Fibroblast of the aortic adventitia (primary cell): ENCODE measurements at places on chromosomes 11 and 22. TPM values are rescaled to one million over a fixed set of nuclear protein-coding genes. Genes with fewer than 3 reads are reported as not detected.

Gene OR52H1
- total RNA-seq, result 0.41 and 0.81 TPM in 2 replicates

Gene OR56A1
- under 0.01 TPM in 1 of 2 replicates, not detected in the other for total RNA-seq

Gene OR52E8
- not detected in 2 replicates for total RNA-seq

Gene APLNR
- not detected in 2 replicates for total RNA-seq

Gene P4HA3
- 1.9 and 4.4 TPM in 2 replicates for total RNA-seq

DNA sequence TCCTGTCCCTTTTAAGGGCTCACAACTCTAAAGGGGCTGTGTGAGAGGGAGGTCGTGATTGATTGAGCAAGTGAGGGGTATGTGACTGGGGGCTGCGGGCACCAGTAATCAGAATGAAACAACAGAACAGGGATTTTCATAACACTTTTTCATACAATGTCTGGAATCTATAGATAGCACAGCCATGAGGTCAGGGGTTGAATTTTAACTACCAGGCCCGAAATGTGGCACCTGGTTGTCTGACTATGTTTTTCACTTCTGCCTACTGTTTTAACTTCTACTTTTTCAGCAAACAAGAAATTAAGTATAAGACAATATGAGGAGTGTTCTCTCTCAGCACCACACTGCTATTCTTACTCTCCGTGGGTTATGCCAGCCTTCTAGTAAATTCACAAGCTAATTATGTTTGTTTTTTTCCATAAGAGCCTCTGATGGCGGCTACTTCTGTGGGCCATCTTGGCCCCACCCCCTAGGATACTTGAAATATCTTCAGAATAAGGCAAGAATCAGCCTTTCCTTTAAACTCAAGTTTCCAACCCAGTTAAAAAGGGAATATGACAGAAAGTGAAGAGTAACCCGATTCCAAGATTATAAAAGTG, 552.8 kb upstream of the CHORDC1 start:
- no peak for DNase-seq

GRCh38 chr11:11978792-11979487, 29.5 kb downstream of the DKK3 start:
- DNase-seq, result peak; percentile 84

- DNase-seq, result no peak
Observed at GRCh38 chr11:46161201-46161600, 39.9 kb upstream of the PHF21A start.

DNA sequence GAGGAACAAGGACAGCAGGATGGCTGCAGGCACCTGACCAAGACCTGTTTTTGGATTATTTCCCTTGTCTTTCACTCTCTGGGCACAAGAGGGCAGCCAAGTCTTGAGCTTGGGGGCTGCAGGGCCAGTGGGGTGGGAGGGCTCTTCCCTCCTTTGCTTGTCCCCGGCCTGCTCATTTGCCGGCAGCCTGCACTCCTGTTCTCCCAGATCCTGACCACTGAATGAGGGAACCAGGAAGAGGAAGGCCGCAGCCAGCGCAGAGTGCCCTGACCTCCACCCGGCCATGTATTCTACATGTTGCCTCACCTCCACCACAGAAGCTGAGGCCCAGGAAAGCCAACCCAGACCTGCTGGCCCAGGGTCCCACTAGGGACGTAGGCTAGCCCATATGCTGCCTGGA, 15.5 kb upstream of the NNMT start:
- peak; percentile 94 for DNase-seq

DNA sequence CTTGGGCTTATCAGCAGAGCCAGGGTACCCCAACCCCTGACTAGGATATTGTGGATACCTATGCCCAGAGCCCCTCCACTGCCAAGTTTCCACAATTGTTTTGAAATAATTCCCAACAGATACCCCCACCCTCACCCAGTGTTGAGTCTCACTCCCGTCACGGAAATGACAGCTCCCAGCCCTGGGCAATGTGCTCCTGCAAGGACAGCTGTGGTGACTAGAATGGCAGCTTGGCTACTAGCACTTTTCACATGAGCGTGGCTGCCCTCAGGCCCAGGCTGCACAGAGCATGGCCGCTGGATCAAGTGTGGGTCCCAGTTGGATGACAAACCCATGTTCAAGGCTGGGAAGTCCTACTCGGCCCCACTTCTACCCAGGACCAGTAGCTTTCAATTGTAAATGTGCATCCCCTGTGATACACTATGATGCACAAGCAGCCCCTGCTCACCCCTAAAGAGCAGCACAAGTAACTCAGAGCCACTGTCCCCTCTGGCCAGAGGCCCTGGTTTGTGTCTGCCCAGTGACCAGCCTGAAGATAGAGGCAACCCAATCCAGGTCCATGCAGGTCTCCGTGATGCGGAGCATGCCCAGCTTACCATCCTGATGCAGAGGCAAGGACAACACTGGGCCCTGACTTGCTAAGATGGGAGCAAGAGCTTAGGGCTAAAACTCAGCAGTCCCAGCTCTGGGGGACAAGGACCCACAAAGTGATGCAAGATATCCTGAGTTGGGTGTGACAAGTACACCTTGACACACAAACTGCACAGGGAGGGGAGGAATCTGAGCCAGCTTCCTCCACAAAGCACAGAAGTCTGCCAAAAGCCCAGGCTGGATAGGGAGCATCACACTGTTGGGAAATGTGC, 13.2 kb downstream of the KCNQ1OT1 start:
- no peak for DNase-seq

GRCh38 chr11:11620173-11620920, 1.5 kb downstream of the GALNT18 start:
- DNase-seq, result peak; percentile 9

DNA sequence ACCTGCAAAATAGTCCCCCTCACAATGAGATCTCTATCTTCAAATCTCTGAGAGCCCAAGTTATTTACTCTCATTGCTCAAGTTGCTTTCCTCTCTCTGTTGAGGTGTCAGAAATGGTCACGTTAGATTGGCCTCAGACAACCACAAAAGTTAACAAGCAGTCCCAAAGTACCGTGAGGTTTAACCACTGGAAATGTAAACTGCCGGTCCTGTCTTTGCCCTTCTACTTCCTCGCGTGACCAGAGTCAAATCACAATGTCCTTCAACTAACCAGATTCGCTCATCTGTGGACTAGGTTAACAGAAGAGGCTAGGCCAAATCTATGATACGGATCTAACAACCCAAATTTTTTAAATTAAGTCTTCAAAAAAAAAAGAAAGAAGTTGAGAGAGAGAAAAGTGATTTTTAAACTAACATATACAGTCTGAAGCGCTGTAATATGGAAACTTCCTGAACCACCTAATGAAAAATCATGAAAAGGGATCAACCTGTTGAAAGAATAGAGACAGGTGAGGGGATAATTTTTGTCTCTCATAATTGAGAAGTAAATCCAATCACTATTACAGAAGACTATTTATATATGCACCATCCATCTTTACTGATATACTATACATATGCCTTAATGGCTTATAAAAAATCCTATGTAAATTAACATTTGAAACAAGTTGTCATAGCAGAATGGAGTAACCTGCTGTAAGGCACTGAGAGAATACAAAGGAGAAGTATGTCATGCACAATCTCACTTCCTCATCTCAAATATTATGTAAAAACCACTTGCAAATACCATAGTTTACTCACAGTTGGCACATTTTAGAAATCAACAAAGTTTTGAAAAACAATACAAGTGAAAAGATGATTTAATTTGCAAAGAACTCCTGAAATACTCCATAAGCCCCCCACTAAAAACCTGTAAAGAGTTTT, 3.3 kb upstream of the JAML start:
- DNase-seq, result no peak

DNA sequence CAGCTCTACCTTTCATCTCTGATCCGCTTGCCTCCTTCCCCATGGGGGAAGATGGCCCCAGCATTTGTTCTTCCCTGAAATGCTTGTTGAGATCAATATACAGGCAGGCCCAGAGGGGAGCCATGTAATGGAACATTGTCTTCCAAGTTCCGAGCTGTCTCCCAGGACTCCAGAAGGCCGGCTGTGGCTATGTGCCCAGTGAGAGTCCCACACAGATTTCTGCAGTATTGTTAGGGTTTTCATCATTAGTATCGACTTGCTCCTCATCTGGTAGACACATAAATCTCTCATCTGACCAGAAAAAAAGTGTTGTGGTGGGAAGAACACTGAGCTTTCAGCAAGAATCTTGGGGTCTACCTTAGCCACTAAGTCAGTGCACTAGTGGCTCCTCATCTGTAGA, 163.4 kb downstream of the TRIM29 start:
- DNase-seq, result no peak

GRCh38 chr22:26273011-26273675, 103.9 kb downstream of the SEZ6L start:
- DNase-seq, result no peak

DNA sequence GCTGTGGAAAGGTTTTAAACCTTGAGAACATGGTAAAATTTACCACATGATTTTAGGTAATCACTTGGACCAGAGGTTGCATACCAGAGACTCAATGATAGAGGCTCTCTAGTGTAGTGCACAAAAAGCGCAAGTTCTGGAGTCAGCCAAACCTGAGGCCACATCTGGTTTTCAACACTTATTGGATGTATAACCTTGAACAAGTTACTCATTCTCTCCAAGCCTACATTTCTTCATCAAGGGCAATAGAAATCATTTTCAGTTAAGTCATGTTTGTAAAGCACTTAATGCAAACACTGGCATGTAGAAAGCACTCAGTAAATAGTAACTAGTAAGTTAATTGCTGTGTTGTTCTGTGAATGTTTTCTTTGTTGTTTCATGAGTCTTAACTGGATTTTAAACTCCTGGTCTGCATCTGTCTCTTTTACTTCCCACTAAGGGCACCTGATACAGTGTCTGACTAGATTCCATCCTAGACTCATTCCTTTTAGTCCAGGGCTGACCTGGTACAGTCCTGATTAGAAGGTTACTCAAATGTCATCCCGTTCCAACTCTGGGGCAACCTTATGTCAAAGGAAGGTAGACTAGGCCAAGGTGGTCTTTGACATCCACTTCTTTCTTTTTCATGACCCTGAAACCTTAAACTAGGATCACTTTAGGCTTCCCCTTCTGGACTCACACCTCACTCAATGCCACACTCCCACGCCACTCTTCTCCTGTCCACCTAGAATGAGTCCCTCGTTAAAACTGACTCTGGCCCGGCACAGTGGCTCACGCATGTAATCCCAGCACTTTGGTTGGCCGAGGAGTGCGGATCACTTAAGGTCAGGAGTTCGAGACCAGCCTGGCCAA, 34.5 kb upstream of the EED start:
- DNase-seq, result peak; percentile 14

DNA sequence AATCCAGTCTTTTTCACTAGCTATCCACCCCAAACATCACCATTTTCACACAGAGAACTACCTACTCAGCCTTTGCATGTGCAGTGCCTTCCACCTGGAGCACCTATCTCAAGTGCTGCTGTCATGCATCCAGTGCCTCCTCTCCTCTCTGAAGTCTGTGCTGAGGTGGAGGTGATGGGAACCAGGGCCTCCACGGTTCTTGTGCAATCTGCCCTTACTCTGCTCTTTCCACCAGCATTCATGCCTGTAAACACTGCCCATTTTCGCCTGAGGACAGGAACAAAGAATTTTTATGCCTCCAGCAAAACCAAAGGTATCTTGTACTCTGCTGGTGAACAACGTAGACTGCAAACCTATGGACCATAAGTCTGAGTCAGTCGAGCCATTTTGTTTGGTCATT, 27.0 kb downstream of the PITPNB start:
- no peak for DNase-seq

- no peak for DNase-seq
Observed at GRCh38 chr22:26196657-26197056, 27.4 kb downstream of the SEZ6L start.

- no peak for DNase-seq
Observed at GRCh38 chr11:14140991-14141390, 178.5 kb downstream of the SPON1 start.

DNA sequence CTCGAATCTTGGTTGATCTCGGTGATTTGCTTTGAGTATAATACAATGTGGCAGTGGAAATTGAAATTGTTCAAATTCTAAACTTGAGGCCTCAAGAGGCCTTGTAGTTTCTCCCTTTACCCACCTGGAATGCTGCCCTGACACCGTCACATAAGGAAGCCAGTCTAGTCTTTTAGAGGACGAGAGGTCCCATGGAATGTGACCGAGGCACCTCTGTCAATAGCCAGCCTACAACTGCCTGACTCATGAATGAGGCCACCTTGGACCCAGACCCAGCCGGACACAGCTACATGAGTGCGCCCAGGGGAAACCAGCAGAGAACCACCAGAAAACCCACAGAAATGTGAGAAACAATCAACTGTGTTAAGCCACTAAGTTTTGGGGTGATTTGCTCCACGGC, 52.5 kb downstream of the RPL27A start:
- no peak for DNase-seq

GRCh38 chr22:40175611-40176244, 2.0 kb upstream of the TNRC6B start:
- DNase-seq, result peak; percentile 42

GRCh38 chr22:29641042-29641699, 37.7 kb downstream of the NF2 start:
- DNase-seq, result no peak

DNA sequence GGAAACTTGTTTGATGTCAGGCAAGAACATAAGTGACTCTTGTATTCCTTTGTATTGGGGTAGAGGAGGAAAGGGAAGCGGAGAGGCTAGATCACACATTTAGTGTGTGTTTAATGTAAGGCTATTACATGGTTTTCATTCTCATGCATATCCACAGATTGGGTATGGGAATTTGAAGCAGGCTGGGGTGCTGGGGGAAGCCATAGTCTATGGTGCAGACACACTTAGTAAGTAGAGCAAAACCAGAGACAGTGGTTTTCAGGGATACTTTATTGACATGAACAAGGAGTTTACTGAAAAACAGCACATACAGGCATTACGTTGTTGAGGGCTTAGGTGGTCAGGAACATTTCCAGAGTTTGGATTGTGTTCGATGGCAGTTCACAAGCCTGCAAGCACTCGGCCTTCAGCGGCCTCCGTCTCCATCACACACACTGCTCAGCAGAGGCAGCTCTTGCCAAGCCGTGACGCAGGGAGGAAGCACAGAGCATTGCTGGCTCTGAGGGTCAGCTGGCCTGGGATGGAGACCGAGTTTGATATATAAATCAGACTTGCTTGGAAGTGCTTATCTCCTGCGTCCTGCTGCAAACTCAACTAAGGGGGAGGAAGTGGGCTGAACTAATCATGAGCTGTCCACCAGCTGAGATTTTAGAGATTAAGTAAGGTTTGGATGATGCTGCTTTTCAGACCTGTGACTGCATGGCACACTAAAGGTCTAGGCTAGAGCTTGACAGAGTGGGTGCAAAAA, 25.3 kb downstream of the SCN3B start:
- DNase-seq, result peak; percentile 93

- DNase-seq, result peak; percentile 71
Observed at GRCh38 chr11:126914941-126915340, 85.6 kb downstream of the KIRREL3 start.

DNA sequence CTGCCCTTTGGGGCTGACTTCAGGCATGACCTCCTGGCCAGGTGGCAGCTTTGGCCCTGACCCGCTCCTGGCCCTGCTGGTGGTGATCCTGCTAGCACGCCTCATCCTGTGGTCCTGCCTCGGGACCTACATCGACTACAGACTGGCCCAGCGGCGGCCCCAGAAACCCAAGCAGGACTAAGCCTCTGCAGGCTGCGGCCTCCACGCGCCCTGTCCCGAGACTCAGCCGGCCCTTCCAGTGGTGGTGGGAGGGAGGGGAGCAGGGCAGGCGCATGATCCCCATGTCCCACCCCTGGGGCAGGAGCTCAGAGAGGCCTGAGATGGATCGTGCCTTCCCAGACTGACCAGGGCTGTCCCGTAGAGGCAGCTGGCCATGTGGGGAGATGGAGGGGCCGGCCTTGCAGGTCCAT, 2.1 kb downstream of the SMIM38 start:
- DNase-seq, result no peak

- DNase-seq, result peak; percentile 71
Observed at GRCh38 chr11:76371170-76371569, 9.8 kb downstream of the THAP12 start.
